ENCODE measurements at places on chromosomes 3 and 15.

DNA sequence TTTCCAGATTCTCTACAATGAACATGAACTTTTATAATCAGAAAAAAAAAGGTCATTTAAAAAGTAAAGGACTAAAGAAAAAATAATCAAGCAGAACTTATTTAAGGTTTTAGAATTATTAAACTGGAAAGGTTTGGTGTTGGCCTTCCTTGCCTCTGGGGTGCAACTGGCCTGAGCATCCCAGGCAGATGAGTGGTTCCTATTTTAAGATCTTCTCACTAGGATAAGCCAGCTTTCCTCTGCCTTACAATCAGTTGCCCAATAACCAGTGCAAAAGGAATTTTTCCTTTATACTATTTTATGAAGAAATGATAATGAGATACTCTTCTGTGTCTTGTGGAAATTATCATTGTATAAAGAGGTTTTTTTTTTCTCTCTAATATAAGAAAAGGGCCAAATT lies 56.6 kb downstream of the SEC22A start:
- no peak for DNase-seq

GRCh38 chr3:70580021-70580420 lies 267.6 kb upstream of the MDFIC2 start:
- DNase-seq = no peak

- DNase-seq = no peak
Observed at GRCh38 chr3:50504681-50505080, 1.2 kb upstream of the CACNA2D2 start.

DNA sequence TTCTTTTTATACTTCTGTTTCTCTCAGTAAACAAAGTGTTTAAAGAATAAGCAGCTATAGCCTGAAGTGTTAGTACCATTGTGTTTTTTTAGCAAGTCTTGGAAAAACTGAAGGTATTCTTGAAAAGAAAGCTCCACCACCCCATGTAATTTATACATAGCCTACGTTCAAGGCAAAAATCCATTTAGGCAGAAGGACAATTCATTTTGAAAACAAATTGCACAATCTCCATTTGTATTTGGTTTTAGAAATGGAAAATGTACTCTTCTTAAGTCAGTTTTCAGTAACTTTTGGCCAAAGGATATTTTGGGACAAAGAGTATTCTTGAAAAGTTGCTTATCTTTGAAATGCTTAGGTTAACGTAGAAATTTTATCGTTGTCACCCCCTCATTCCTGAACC lies 34.5 kb downstream of the PTPRG start:
- DNase-seq = no peak

DNA sequence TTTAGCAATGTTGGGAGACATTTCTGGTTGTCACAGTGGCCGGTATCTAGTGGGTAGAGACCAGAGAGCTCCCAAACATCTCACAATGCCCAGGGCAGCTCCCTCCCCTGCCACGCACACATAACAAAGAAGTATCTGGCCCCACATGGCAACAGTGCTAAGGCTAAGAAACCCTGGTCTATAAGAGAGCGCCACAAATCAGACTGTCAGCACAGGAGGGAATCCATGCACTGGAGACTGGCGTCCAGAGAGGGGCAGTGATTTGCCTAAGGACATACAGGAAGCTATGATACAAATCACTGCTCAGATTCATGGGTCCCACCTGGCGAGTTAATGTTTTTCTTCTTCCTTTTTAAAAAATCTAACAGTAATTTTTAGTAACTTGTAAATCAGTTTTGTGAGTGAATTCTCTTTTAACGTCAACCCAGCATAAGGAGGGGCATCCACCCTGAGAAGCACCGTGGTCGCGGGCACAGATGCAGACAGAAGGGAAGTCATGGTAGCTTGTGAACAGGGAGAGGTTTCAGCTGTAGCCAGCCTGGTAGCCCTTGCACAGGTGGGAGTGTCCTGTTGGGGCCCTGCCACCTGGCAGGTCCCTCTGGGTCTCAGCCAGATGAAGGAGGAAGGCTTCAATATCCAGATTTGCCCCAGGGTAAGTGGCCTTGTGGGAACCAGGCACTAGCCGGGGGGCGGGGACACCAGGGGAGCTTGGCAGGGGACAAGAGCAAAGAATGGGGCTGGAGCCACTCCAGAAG lies 8.7 kb downstream of the ISG20 start:
- peak; percentile 18 for DNase-seq

- no peak for DNase-seq
Observed at GRCh38 chr3:142216321-142216720, 9.1 kb downstream of the GK5 start.

DNA sequence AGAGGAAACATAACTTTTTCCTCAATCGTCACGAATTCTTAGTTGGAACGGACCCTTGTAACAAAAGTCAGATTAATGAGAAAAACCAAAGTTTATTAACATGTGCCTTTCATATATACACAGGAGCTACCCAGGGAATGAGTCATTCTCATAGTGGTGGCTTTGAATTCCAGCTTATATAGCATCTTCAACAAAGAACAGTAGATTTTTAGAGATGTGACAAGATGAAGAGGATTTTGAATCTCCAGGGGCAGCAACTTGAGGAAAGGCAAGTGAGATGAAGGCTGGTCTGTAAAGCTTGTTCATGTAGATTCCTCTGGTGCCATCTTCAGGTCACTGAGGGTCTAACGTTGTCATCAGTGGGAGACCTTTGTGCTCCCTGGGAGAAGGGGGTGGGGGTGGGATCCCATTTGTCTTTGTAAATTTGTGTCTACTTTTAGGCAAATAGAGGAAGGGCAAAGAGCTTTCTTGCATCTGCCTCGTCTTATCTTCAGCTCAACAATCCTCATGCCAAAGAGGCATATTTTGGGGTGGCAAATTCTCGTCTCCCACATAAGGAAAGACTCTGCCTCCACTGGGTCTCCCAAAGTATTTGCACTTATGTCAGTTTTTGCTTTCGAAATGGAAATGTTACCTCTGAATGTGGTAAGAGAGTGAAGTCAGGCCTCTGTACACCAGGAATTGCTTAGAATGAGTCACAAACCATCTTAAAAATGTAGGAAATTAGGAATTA lies 29.5 kb downstream of the CLEC3B start:
- DNase-seq = no peak

DNA sequence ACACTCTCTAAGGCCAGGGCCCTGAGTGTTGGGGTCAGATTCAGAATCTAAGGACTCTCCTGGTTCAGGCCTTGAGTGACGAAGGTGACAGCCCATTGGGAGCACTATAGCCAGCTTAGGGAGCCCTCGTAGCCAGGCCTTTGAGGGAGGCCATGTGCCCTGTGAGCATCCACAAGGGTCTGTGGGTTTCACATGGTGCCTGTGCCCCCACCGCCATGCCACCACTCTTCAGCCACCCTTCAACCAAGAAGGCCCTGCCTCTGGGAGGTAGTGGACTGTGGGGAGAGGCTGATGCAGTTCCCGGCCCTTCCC lies 37.5 kb downstream of the TSPAN3 start:
- DNase-seq = no peak

DNA sequence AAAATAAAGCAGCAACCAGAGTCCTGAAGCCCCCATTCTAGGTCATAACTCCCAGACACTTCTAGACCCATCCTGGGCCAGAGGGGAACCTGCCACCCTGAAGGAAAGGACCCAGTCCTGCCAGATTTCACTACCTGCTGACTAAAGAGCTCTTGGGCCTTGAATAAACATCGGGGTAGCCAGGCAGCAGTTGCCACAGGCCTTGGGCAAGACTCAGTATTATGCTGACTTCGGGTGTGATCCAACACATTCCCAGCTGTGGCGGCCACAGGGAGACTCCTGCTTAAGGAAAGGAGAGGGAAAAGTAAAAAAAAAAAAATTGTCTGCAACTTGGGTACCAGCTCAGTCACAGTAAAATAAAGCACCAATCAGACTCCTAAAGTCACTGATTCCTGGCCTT lies 23.8 kb downstream of the NEDD4 start:
- DNase-seq = no peak

- no peak for DNase-seq
Observed at GRCh38 chr3:12902181-12902999, 61.0 kb upstream of the RPL32 start.

DNA sequence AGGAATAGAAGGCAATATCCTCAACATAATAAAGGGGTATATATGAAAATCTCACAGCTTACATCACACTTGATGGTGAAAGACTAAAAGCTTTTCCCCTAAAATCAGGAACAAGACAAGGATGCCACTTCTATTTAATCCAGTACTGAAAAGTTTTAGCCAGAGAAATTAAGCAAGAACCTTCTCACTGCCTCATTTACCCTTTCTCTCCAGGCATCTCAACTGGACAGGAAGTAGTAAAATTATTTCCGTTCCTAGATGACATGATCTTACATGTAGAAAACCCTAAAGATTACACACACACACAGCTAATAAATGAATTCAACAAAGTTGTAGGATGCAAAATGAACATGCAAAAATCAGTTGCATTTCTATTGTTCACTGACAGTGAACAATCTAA lies 11.2 kb downstream of the SCAP start:
- no peak for DNase-seq

DNA sequence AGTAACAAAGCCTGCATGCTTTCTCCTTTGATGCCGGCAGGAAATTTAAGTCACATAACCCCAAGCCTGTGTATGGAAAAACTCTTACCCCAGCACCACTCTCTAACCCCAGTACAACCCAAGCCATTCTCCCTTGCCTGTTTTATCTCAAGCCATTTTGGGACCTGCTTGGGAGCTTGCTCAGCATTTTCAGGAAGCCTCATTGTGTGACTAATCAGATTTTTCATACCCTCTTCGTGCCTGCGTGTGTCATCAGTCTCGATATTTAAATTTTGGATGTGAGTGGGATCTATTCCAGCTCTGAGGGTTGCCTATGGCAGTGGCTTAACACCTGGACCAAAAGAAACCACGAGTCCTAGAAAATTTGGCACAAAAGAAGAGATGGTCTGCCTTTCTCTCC lies 426.2 kb downstream of the SQOR start:
- no peak for DNase-seq

- DNase-seq = no peak
Observed at GRCh38 chr3:194836661-194837060, 151.0 kb downstream of the FAM43A start.

- no peak for DNase-seq
Observed at GRCh38 chr15:68666120-68666811, 87.5 kb downstream of the CORO2B start.

- peak; percentile 21 for DNase-seq
Observed at GRCh38 chr15:62649793-62650420, 392.6 kb upstream of the TPM1 start.

GRCh38 chr3:123447749-123448517 lies 957 bp downstream of the ADCY5 start:
- peak; percentile 73 for DNase-seq

GRCh38 chr15:36029606-36030210 lies 483.7 kb upstream of the DPH6 start:
- DNase-seq = no peak

- no peak for DNase-seq
Observed at GRCh38 chr15:95304151-95304946, 1026.2 kb upstream of the NR2F2 start.

DNA sequence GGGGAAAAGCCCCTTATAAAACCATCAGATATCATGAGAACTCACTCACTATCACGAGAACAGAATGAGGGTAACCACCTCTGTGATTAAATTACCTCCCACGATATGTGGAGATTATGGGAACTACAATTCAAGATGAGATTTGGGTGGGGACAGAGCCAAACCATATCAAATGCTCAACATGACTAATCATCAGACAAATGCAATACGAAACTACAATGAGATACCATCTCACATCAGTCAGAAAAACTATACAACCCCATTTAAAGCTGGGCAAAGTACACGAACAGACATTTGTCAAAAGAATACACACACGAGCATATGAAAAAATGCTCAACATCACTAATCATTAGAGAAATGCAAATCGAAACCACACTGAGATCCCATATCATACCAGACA lies 67.7 kb downstream of the SCAPER start:
- no peak for DNase-seq

- DNase-seq = no peak
Observed at GRCh38 chr15:69660658-69661405, 208.2 kb downstream of the RPLP1 start.

DNA sequence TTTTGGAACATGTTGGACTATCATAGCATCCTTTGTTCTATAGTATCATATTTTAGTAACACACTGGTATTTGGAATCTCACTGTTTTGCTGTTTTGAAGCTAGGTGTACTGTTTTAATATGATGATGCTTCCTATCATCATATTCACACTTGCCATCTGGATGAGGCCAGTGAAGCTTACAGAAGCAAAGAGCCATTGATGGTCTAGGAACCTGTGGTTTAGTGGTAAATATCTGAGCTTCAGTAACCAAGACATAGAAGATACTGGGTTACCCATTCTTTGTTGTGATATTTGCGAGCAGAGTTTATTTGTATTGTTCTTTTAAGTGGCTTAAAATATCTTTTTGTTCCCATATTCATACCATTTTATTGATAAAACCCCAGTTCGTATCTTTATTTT lies 304.1 kb downstream of the SATB1 start:
- no peak for DNase-seq

DNA sequence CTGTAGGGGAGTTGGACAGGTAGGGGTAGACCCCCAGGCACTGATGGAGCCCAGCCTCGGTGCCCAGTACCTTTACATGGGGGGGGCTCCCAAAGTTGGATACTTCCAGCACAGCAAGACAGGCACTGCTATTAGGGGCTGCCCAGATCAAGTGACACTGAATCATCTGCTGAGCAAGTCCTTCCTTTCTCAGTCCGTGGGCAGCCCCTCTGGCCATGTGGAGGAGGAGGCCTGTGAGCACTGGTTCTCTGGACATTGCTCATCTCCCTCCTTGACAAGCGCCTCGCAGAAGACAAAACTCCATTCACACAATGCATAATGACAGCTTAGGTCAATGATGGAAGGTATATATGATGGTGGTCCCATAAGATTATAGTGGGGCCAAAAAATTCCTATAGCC lies 35.7 kb downstream of the EEFSEC start:
- no peak for DNase-seq

DNA sequence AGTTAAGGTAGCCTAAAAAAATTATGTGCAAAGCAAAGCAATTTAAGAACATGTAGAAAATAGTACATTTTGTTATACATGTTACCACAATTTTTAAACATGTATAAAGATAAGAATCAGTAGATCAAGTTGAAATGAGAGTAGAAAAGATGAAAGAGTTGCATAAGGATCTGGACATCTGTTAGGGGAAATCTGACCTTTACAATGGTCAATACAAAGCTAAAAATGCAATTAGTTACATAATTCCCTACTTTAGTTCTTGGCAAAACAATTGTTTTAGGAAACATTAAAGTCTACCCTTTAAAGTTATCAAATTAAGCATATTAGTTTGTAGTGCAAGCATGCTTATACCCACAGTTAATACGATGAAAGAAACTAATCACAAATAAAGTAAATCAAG lies 32.7 kb downstream of the TOP2B start:
- no peak for DNase-seq

DNA sequence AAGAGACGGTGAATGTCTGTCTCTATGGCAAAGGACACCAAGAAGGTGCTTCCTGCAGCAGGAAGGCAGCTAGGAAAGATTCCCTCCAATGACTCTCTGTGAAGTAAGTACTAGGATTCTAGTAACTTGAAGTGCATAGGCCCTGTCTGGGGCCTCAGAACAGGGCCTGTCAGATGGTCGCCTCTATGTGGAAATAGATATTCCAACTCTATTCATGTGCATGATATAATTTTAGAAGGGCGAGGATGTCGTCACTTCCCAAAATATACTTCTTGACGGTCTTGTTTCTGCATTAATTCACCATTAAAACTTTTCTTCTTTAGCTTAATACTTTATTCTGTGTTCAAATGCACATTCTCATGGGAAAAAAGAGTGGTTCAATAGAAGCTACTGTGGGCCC lies 167.0 kb downstream of the TLE3 start:
- DNase-seq = no peak

GRCh38 chr15:66164788-66165187 lies 88.8 kb downstream of the MEGF11 start:
- no peak for DNase-seq
